ENCODE measurements at places on chromosomes 2 and 18.

DNA sequence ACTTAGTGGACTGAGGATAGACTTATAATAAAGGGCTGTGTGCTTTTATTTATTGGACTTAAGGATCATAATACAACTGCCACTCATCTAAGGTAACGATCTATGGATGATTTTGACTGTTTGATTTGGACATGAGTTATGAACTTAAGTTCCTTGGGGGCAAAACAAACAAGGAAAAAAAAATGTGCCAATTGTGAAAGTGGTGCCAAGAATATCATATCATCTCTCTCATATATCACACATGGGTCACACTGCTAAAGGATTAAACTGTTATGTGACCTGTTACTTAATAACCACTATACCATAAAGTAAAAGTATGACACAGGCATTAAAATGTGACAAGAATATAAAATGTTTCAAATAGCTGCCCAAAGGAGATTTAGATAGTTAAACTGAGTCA lies 886.3 kb downstream of the ERBB4 start:
- DNase-seq: no peak

- DNase-seq: no peak
Observed at GRCh38 chr2:140257692-140258300, 1477.6 kb upstream of the NXPH2 start.

DNA sequence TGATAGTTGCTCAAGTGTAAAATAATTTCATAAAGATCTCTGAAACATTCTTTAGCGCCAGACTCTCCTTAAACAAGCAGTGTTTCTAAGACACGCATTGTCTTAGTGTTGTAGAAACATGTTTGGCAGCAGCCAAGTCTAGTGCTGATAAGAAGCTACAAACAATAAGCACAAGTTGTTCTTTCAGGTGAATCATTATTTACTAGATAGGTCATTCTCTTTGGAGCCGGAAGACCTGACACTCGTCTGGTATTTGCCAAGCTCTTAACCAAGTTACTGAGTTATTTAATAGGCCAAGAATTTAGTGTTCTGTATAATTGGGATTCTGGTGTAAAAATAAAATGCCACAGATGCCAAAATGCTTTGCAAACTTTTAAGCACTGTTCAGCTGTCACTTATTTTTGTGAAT lies 852.1 kb downstream of the CPS1 start:
- DNase-seq: no peak

DNA sequence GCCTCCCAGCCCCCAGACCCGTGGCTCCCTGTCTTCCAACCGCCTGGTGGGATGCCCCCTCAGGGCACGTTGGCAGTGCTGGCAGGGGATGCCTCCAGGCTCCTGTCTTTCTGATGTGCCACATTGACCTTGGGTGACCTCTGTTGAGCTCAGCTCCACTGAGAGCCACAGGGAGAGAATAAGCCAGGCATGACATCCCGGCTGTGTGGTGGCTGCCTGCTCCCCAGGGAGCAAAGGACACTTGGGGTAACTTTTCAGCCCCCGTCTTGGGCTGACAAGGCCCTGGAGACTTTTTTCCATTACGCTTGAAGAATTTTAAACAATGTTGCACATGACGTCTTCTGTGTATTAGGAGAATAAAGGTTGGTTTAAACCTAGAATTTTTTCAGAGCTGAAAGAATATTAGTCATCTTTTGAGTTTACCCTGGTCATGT lies 246.0 kb downstream of the TSN start:
- no peak for DNase-seq

DNA sequence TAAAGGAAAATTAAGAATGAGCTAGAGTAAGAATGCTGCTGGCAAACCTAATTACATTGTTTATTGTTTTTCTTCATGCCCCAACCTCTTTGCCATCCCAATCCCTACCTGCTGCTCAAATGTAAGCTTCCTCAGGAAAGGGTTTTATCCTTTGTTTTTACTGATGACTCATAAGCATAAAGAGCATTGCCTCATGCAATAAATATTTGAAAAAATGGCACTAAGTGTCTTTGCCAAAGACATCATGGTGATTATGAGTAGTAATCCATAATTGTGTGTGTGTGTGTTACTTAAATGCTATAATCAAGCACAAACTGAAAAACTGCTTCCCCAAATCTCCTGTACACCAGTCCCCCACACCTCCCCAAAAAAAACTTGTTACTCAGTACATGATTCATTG lies 53.4 kb downstream of the DNER start:
- DNase-seq: no peak

- DNase-seq: no peak
Observed at GRCh38 chr2:50582164-50582563, 449.8 kb downstream of the NRXN1 start.

DNA sequence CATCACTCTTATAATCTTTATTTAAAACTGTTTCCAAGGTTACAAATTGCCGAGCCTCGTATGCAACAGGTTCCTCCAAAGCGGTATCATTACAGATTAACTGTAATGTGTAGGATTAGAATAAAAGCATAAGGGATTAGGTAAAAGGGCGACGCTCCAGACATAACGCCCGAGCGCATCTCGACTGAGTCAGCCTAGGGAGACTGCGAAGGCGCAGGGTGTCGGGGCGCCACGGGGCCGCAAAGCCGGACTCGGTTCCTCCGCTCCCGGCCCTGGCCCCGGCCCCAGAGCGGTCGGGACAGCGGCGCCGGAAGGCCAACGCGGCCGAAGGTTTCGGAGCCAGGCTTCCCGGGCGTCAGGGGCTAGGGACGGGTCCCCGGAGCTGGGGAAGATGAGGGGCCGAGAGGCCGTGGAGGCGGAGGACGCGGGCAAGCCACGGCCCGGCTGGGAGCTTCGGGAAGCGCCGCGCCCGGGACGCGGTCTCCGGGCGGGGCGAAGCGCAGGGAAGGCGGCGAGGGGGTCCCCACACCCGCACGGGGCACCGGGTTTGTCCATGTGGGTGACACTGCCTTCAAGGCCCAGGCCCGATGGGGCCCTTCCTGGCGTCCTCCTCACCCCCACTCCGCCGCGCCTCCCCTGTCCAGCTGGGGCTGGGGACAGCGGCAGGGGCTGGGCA lies 12.9 kb upstream of the SIX3 start:
- DNase-seq: no peak

DNA sequence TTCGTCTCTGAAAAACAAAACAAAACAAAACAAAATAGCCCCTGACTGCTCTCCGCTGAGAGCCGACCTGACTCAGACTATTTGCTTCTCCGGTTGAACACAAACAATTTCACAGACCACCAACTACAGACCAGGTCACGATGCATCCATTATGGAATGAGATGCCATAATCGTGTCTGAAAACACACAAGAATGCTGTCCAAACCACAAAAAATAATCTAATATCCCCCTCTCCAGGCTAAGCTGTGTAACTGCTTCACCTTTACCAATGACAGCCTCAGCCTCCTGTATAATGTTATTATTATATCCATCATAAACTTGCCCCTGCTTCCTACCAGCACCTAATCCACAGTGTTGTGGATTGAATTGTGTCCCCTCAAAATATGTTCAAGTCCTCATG lies 114.7 kb downstream of the DNAH6 start:
- no peak for DNase-seq

GRCh38 chr2:200350850-200351285 lies 44.4 kb downstream of the SPATS2L start:
- no peak for DNase-seq

GRCh38 chr2:107742460-107743027 lies 84.1 kb upstream of the RGPD4 start:
- DNase-seq: no peak

DNA sequence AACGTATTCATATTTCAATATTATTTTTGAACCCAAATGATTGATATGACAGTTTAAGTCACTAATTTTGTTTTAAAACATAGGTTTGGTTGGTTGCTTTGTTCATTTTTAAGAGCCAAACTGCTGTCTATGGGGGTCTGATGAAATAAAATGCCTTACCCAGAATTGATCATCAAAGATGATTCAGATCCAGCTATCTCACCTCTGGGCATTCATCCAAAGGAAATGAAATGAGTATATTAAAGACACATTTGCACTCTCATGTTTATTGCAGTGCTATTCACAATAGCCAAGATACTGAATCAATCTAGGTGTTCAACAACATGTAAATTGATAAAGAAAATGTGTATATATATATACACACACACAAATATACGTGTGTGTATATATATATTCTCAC lies 326.9 kb upstream of the GULP1 start:
- no peak for DNase-seq

- no peak for DNase-seq
Observed at GRCh38 chr2:120977582-120978358, 242.1 kb downstream of the GLI2 start.

GRCh38 chr2:71615767-71616730 lies 162.7 kb downstream of the DYSF start:
- DNase-seq: no peak

GRCh38 chr18:61575419-61575818 lies 242.2 kb downstream of the CDH20 start:
- no peak for DNase-seq

GRCh38 chr2:60621688-60622429 lies 68.4 kb upstream of the BCL11A start:
- no peak for DNase-seq

DNA sequence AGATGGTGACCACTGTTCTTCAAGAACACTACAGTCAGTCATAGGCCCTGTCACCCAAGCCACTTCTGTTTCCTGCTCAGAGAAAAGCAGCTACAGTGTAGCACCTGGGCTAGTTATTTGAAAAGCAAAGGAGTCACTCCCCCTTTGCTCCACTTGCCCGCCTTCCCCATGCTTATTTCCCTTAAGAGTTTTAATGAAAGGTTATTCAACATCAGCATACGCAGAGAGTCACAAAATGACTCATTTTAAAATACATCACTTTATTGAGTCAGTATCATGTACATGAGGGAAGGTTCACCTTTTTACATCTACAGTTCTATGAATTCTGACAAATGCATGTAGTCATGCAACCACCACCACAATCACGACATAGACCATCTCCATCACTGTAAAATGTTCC lies 71.3 kb downstream of the TNFRSF11A start:
- DNase-seq: no peak

GRCh38 chr2:207040696-207041095 lies 101.4 kb downstream of the CPO start:
- DNase-seq: no peak

DNA sequence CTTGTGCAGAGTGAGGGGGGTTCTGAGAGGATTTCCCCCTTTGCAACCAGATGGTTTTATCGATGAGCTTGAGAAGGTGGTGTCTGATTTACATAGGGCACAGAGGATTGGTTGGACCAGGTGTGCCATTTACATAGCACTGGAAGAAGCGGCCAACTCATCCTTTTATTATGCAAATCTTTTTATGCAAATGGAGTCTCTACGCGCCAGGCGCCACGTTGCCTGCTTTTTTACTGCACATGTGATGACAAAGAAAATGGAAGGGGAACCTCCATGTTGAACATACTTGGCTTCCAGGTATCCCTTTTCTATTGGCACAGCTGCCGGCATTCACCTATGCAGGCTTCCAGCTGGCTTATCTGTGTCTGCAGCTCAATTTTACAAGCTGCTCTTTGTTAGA lies 18.4 kb upstream of the TXNL4A start:
- no peak for DNase-seq

DNA sequence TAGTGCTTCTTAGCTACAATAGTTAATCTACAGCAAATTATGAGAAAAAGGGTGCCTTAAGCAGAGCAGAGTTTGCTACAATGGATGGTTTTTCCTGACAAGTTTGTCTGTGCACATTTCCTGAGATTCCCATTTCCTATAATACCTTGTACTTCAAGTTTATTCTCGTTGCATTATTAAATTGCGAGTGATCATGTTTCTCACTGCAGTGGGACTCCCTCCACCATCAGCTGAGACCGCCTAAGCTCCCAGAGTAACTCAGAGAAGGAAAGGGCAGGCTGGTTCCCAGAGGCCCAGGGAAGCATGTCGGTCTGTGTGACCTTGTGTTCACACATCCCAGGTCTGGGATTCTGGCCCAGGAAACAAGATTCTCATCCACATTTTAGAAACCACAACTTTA lies 162.1 kb downstream of the ARL4C start:
- DNase-seq: no peak

DNA sequence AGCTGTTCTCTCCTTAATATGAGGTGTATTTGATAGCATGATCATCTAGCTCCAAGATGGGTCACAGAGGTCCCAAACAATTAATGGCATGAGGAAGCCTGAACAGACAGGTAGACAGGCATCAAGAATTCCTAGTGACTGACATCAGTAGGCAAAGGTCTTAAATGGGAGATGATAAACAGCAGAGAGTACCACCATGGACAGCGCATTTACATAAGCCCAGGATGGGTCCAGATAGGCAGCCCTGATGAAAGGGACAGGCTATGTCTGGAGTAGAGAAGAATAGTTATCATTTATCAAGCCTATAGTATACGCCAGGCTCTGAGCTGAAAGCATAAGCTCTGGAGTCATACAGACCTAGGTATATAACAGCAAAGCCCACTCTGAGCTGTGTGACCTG lies 434.7 kb upstream of the SETBP1 start:
- DNase-seq: no peak

GRCh38 chr2:230754200-230754599 lies 41.6 kb downstream of the CAB39 start:
- no peak for DNase-seq

DNA sequence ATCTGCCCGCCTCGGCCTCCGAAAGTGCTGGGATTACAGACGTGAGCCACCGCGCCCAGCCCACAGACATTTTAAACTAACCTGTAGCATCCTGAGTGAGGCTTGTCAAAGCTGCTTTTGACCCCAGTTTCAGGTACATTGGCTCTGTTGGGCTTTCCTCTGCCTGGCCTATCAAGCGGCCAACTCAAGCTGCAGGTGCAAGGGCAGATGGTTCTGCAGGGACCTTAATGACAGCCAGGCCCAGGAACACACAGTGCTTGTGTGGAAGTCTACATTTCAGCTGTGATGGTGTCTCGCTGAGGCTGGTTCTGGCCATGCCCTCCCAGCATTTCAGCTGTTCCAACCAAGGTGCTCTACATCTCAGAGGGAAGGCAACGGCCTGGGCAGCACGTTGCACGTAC lies 18.4 kb downstream of the INPP4A start:
- no peak for DNase-seq

- DNase-seq: peak; percentile 3
Observed at GRCh38 chr2:159933727-159934049, 128.7 kb downstream of the PLA2R1 start.

GRCh38 chr2:49845671-49846070 lies 691.4 kb upstream of the FSHR start:
- no peak for DNase-seq
